ENCODE measurements at places on chromosomes 6 and 20.

- no peak for DNase-seq
These were observed 41.5 kb downstream of the MYB start for GRCh38 chr6:135222623-135223022.

DNA sequence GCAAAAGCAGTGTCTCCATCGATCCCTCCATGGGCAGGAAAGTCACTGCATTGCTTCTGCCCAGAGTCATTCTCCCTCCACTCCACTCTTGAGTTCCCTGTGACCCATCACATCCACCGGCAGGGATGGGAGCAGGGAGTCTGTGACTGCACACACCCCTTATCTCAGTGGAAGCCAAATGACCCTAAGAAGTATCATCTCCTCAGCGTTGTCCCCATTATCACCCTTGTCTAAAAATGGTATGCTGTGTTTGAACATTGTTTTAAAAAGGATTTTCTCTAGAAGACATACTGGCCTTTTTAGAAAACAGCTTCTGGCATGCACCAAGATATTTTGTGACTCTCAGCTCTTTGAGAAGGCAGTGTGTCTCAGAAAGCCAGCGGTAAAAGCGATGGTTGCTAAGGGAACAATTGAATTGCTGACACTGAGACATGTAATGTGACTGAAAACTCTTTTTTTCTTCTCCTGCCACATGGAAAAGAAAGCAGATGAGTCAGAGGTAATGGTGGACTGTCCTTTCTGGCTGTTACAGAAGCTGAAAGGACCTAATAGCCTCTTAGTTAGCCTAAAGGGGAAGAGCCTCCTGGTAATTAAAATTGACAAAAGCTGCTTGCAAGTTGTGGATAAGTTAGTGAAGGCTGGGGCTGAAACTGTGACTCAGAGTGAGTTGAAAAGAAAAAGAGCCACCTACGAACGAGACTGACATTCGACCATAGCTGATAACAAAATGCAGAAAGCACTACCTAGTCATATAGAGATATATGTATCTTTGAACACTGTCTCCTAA lies 120.5 kb downstream of the MAP3K7 start:
- DNase-seq, result no peak

- no peak for DNase-seq
These were observed 222.0 kb downstream of the FUT9 start for GRCh38 chr6:96237638-96238347.

DNA sequence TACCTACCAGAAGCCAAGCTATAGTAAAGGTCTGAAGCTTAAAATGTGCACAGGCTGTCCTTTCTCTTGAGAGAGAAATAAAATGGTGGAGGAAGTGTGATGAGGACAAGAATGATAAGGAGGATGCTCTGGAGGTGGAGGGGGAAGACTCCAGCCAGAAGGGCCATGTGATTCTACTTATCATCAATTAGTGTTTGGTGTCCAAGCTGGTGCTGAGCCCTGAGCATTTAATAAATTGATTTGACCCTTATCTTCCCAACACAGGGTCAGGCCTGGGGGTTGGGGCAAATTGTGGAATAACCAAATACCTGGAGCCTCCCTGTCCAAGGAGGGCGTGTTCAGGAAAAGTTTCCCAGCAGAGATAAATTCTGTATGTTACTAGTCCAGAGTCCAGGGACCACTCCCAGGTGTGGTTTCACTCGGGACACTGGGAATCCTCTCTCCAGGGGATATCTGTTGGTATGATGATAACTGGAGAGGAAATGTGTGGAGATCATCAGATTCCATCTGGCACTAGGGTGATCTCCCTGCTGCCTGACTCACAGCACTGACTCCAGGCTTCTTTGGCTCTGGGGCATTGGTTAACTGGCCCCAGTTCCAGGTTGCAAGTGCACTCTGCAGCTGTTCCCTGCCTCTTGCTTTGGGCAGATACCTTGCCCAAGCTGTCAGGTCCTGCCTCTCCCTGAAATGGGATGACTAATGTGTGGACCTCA lies 3.8 kb upstream of the MYBL2 start:
- no peak for DNase-seq

DNA sequence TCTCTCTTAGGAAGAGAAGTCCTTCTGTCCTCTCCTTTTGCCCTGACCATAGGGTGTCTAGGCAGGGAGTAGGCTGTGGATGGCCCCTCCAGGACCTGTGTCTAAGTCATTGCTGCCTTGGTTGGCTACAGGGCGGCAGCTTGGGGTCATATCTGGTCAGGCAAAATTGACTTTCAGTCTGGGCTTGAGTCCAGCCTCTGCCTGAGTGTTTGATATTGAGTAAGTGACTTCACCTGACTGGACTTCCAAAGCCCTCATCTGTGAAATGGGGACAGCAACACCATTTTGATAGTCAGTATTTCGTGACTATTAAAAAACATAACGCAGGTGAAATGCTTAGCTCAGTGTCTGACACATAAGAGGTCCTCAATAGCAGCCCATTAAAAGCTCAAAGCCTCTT lies 4.6 kb downstream of the TGM3 start:
- DNase-seq, result no peak

DNA sequence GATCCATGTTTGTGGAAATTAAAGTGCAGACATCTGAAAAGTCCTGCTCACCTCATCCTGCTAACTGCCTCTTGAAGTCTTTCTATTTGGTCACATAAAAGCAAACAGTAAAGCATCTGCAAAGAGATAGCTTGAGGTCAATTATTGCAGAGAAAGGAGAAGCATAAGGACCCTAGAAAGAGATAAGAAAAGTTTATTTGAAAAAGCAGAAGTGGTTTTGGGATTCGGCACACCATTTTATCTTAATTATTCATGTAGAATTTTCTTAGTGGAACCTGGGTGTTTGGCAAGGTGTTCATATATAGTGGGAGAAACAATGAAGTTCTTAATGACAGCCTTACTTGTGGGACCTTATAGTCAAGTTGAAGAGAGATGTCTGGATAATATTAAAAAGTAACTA lies 280.8 kb downstream of the CENPW start:
- no peak for DNase-seq

DNA sequence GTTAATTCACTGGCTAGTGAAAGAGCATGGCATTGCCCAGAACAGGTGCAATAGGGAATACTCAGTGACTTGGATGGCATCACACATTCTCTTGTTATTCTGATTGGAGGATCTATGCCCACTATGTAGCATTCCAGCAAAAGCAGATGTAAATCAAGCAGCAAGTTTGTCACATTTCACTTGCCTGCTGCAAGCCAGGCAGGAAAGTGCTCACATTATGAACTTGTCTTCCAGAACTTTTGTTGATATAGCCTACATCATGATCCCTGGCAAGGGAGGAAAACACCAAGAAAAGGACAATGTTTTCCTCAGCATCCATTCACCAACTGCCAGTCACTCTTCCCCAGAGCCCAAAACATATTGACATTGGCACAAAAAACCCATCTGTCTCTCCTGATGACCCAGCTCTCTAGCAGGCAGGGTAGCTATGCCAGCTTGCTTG lies 77.8 kb downstream of the ARHGAP18 start:
- DNase-seq, result no peak

DNA sequence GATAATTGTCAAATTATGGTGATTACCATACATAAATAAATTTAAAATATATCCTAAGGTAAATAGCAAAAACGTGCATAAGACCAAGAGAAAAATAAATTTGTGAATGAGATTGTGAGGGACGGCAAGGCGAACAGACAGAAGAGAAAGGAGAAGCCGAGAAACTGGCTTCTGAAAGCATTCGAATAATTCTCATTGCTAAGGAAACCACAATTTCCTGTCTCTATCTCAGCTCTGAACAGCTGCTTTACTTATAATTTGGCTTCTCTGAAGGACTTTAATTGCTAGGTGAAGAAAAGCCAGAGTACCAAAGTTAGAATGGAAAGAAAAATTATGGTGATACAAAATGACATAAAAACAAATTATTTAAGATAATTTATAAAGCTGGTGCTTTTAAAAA lies 79.0 kb upstream of the RGS17 start:
- DNase-seq, result no peak

GRCh38 chr6:14079433-14079832 lies 38.1 kb upstream of the CD83 start:
- DNase-seq, result no peak

DNA sequence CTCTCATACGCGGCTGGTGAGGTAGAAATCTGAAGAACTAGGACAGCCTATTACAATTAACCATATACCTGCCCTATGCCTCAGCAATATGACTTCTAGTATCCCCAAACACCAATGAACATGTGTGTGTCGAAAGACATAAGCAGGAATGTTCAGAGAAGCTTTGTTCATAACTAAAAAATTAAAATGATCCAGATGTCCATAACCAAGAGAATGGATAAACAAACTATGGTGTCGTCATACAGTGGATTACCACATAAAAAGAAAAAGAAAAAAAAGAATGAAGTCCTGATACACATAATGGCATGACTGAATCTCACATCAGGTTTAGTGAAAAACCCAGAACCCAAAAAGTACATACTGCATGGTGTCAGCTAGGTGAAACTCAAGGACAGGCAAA lies 73.9 kb downstream of the MDN1 start:
- DNase-seq, result no peak

DNA sequence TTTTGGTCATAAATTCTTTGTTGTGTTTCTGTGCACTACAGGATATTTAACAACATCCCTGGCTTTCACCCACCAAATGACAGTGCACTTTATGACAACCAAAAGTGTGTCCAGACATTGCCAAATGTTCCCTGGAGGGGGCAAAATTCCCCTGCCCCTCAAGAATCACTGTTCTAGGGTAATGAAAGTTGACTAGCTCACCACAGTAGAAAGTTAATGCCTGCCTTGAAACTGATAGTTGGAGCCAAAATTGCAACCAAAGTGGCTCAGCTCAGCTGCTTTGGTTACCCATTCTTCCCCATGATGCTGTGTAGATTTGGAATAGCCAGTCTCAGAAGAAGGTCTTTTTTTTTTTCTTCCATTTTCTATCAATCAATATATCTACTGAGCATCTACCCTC lies 150.6 kb downstream of the RALGAPA2 start:
- no peak for DNase-seq

GRCh38 chr20:59403962-59404314 lies 103.5 kb downstream of the EDN3 start:
- peak; percentile 3 for DNase-seq

GRCh38 chr20:17438436-17439039 lies 92.6 kb downstream of the BFSP1 start:
- DNase-seq, result no peak

DNA sequence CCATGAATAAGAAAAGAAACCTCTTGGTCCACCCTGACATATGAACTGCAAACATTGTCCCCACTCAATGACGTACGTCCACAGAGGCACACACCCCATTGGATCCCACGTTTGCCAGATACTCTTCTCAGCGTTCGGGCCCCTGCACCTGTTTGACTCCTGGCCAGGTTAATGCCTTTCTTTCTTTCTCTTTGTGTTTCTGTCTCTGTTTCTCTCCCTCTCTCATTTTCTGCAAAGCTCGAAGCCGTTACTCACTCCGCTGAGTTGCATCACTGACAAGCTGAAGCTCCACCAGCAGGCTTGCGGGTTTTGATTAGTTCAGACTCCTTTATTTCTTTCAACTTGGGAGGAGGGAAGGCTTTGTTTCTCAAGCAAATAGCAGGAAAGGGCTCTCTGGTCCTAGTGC lies 135.5 kb upstream of the SUPT3H start:
- no peak for DNase-seq

- DNase-seq, result no peak
These were observed 96.2 kb upstream of the FOXO3 start for GRCh38 chr6:108464418-108465097.

DNA sequence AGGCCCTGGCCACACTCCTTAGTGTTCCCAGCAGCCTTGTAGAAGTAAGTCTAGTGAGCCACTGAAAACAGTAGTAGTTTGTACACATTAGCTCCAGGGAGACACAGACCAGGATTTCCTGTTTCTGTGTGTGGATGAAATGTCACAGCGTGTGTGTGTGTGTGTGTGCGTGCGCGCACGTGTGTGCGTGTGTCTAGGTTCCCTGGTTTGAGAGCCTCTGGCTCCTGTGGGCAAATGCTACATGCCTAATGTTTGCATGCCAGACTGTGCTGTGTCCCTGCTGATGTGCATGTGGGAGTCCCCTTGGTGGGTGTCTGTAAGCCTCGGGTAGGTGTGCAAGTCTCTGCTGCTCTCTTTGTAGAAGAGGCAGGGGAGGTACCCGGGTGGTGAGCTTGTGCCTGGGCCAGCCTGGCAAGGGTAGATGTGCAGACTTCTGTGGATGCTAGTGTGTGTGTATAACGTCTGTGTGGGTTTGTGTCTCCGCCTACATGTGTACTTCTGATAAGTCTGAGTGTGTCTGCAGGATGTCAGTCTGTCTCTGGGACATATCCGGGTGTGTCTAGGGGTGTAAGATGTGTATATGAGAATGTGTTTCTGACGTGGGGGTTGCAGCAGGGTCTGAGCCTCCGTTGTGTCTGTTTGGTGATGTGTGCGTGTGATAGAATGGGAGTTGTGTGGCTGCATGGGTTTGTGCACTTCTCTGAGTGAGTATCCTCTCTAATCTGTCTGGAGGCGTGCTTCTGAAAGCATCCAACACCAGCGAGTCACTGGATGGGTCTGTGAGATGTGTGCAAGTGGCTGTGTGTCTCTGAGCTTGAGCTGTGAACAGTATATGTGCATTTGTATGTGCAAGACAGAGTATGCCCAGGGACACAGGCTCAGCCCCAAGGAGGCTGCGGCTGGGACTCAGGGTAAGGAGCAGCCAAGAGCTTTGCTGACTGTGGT lies 19.0 kb upstream of the TLDC2 start:
- DNase-seq, result no peak

DNA sequence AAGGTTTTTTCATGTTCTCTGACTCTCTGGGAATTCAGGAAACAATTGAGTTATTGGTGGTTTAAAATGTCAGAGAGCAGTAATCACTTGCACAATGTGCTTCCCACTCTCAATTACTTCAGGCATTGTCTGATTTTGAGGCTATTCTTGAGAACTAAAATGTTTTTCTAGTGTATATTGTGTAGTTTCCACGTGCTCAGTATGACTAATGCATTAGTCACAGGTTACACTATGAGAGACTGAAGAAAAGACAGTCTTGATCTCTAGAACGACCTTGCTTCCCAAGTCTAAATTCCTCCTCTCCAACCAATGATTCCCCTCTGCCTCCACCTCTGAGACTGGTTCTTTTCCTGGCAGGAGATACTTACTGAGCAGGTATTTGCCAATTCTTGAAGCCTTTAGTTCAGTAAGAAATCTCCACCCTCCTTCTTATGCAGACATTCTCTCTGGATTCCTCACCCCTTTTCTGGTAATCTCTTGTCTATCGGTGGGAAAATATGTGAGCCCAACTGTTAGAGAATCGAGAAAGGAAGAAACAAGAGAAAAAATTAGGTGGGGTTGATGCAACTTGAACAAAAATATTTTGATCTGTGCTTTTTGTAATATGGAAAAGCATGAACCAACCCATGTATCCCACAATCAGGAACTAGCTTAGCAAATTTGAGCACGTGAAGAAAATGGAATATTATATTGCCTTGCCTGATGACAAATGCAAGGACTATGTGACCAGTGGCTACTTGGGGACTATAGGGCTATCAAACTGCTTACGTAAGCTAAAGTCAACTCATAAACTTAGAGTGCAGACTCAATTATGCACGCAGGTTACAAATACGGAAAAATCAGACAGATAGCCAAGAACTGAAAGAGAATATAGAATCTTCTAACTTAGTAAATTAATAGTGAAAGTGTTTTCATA lies 61.1 kb upstream of the SLC22A16 start:
- DNase-seq, result no peak

Data from NCI-H748 treated with DMSO at 0.1 percent for 48 hours (cell line).